NCI-H1417 (cell line): ENCODE measurements at places on chromosomes 3 and 15.
A peak's percentile ranks its signal among the peaks of the same experiment; 100 is the strongest.

GRCh38 chr3:56398659-56399058, 69.6 kb downstream of the ERC2 start:
- DNase-seq: no peak

DNA sequence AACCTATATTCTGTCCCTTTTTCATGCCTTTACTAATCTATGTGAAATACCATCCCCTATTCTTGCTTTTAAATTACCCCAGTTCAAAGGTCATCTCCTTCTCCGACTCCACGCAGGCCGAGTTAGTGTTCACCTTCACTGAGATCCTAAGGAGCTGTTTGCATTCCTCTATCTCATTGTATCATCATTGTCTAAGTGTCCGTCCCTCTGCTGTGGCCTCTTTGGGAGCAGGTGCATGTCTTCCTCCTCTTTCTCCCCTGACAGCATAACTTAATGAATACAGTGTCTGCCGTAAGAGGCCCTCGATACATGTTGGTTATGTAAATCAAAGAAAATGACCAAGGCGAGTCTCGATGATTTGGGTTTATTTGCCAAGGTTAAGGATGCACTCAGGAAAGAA, 4.9 kb upstream of the PPP1R2 start:
- DNase-seq: peak; percentile 57

- no peak for DNase-seq
Observed at GRCh38 chr3:128788268-128788869, 62.4 kb downstream of the RAB7A start.

- DNase-seq: peak; percentile 41
Observed at GRCh38 chr3:18445401-18446148, 20.4 kb upstream of the SATB1 start.

DNA sequence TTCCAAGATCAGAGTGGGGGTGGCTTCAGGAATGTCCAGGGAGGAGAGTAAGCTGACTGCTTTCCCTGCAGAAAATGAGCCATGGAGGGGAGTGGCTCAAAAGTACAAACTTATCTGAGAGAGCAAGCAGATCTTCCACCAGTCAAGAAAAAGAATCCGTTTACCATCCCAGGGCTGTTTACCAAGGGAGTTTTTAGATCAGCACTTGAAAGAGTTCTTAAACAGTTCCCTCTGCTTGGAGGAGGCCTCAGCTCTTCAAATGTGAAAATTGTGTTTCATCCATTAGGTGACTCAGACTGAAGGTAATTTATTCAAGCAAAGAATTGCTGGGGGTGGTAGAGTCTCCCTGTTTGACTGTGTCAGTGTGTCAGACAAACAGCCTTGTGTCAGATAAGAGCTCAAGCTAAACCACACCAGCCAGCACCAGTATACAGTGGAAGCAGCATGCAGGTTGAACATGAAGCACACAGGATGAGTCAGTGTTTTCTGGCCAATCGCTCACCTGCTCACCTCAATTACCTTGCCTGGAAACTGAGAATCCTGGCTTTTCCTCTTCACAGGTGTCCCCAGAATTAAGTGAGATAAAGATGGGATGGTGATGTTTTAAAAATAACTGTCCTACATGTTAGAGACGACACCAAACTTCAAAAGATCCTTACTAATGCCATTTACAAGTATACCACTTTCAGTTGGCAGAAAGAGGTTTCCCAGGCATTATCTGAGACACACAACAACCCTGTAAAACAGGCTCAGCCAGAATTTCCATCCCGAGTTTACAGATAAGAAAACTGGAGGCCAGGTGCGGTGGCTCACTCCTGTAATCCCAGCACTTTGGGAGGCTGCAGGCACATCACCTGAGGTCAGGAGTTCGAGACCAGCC, 21.7 kb downstream of the SH3BP5 start:
- peak; percentile 56 for DNase-seq

GRCh38 chr3:70885636-70886035, 573.2 kb upstream of the MDFIC2 start:
- no peak for DNase-seq

DNA sequence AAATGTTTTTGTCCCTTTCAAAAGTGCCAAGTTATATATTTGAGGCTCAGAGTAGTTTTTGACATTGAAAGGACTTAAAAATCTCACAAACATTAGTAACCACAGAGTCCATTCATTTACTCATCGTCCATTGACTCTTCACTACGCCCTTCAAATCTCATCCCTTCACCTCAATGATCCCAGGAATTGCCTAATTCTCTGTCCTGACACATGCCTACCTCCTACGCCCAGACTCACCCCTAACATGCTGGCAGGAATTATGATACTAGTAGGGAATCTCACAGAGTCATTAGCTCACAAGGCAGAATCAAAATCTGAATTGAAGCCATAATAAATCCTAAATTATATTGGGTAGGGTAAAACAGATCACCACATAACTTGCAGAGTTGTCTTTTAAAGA, 410.1 kb downstream of the RAP2B start:
- no peak for DNase-seq

- DNase-seq: no peak
Observed at GRCh38 chr15:77839970-77840905, 207.5 kb upstream of the LINGO1 start.

GRCh38 chr15:51348688-51349087, 7.2 kb downstream of the GLDN start:
- DNase-seq: no peak

DNA sequence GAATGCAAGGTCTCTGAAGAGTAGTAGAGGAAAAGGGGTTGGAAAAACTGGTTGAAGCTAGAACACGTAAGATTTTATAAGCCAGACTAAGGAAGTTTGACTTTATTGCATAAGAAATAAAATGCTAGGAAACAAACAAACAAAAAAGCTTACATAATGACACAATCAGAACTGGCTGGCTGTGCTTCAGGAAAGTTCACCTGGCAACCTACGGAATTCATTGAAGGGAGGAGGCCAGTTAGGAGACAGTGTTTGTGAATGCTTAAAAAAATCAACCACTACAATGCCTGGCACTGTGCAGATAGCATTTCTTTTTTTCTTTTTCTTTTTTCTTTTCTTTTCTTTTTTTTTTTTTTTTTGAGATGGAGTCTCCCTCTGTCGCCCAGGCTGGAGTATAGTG, 1.9 kb upstream of the ICE2 start:
- no peak for DNase-seq

DNA sequence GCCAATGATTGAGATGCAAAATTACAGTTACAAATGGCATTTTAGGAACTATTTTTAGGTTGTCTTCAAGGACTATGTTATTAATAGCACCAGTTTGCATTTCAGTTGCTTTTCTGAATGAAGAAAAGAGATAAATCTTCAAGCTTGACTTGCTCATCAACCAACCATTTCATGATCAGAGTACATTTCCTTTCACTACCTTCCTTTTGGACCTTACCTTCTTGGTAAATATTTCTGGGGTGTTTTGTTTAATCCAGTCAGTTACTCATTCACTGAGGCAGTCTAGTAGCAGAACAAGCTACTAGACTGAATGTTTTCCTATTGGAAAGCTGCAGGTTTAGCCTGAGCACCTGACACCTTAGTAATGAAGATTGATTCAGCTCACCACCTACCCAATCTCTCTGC, 8.2 kb downstream of the SLC27A2 start:
- no peak for DNase-seq

DNA sequence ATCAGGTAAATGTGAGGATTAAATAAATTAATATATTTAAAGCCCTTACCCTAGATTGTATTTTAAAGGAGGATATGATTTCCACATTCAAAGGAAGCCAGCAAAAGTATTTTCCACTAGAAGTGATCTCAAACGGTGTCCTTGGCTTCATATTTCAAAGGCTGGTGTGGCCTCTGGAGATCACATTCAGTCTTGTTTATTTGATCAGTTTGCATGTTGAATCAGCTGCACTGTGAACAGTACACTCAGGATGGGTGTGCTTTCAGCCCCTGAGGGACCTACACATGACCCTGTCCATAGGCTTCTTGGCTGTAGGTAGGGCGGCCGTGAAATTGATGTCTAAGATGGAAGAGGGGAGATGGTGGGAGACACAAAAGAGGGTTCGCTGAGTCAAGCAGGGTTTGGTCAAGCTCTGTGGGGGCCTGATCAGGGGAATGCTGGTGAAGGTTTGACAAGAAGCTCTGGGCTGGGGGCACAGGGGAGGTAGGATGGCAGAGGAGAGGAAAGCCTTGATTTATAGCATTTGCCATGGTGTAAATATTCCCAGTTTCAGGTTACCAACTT, 21.9 kb downstream of the CYP8B1 start:
- DNase-seq: peak; percentile 39

- peak; percentile 95 for DNase-seq
Observed at GRCh38 chr3:152269056-152269830, 514 bp downstream of the MBNL1 start.

DNA sequence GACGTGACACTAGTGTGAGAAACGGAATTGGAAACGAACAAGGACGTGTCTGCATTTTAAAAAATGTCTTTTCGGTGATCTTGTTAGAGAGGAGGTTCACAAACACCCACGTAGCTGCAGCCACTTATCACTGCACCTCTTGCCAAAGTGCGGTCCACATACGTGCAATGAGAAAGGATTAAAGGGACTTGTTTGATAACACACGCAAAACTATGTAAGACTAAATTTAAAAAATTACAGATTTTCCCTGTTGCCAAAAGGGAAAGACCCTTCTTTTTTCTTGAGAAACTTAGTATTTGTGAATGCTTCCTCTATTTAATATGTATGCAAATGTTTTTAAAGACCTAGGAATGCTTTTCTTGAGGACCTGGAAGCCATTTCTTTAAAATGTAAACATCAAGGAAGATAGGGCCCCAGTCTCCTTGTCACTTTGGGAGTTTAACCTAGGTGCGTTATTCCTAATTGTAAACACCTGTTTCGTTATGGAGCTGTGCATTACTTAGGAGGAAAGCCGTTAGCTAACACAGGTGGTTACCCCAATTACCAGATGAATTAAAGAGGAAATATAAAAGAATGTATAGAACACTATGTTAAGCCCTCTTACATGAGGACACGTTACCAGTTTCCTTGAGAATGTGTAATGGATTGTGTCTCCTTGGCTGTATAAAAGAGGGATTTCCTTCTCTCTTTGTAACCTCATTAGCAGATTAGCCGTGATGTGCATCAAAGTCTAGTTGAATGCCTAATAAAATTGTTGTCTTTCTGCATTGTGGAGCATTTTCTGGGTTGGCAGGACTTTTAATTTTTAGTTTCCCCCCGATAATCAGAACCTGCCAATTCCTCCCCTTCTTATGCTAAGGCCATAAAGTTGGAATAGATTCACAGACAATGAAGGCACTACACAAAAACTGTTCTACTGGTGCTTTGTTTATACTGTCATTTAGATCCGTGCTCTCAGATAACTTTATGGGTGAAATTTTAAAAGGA, 1.0 kb downstream of the LEKR1 start:
- no peak for DNase-seq

DNA sequence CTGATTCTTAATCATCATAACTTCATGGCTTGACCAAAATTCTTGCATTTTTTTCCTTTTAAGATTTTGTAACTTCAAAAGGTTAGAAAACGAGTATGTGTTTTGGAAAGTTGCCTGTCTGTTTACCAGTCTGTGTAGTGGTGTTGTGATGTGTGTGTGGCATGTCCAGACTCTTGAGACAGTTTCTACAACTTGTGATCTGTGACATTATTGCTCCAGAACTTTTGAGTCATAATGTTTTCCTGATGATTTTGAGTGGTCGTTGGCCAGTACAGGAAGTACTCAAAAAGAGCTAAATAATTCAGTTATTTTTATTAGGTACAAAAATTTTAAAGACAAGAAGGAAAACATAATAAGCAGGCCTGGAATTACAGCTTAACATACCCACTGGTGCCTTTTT, 229.0 kb upstream of the C2CD4B start:
- no peak for DNase-seq

GRCh38 chr3:183434503-183434902, 6.1 kb upstream of the MCF2L2 start:
- no peak for DNase-seq

DNA sequence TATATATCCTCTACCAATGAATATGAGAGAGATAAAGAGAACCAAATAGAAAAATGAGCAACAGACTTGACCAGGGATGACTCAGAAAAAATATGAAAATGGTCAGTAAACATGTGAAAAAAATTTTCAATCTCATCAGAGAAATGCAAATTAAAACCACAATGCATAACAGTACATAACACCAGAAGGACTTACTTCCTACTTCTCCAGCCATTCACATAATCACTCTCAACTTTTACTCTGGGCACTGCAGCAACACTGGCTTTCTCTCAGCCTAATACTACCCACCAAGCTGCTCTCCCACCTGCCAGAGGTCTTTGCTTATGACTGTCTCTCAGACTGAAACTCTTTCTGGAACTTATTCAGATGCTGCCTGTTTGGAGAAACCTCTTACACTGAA, 49.4 kb downstream of the DPH6 start:
- no peak for DNase-seq

GRCh38 chr3:55604402-55604801, 117.3 kb upstream of the WNT5A start:
- no peak for DNase-seq

- no peak for DNase-seq
Observed at GRCh38 chr3:196620161-196620604, 19.3 kb upstream of the NRROS start.

DNA sequence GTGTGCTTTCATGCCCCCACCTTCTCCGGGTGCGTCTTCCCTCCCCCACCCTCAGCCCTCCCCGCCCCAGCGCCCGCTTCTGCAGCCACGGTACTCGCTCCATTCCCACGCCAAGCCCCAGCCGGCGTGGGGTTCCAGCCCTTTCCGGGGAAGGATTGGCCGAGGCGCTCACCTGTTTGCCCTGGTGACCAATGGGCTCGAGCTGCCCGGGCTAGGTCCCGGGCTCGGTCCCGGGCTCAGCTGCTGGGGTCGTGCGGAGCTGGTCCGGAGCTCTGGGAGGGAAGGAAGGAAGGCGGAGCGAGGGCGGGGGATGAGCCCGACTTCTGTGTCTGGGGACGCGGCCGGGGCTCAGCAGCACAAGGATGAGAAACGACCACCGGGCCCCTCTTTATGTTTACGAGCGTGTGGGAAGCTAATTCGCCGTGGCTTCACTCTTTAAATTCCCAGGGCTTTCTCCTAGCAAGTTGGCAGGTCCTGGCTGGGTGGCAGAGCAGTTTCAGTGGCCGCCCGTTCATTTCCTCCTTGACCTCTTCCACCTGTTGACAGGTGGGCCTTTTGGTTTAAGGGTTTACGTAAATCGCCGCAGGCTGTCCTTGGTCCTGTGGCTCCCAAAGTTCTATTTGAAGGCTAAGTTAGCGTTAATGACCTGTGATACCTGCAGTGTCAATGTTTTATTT, at the start of gene IGSF10:
Gene IGSF10 (minus strand): TSS at position 288 of the 677 bp plus-strand sequence. CDS start 2,352 bp downstream, outside the sequence.
- peak; percentile 43 for DNase-seq

GRCh38 chr3:86420990-86421739, 569.8 kb downstream of the VGLL3 start:
- DNase-seq: no peak

DNA sequence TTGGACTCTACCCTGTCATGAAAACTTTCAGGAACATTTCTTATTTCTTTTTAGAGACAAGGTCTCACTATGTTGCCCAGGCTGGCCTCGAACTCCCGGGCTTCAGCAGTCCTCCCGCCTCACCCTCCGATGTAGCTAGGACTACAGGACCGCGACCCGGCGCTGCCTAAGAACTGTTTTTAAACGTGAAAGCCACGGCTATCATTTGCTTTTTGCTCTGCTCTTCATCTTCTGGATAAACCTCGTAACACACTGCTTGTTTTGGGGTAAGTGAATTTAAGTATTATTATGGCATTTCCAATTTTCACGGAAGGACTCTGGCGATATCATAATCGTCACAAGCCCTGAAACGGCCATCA, 14.3 kb upstream of the CCNL1 start:
- peak; percentile 90 for DNase-seq

GRCh38 chr3:17655743-17656142, 86.7 kb downstream of the TBC1D5 start:
- no peak for DNase-seq
